ENCODE measurements at places on chromosomes 1 and 21.

- no peak for DNase-seq
Measured at GRCh38 chr1:99657213-99658030, 11.5 kb downstream of the PALMD start.

DNA sequence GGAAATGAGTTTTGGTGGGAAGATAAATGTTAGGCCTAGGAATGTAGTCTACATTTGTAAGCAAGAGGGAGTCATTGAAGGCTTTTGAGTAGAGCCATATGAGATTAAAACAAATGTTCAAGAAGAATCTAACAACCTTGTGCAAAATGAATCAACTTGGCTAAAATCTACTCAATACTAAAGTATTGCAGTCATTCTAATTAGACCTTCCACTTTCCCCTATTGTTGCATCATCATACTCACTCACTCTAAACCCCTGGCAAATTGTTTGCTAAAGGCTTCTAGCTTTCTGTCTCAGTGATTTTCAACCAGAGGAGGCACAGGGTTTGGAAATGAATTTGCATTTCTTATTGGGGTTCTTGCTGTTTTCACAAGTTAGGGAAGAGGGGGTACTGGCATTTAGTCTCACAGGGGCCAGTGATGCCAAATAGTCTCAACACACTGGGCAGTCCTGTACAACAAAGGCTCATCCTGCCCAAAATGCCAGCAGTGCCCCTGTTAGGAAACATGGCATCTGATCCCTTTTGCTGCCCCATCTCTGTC is 85.3 kb downstream of the SEC16B start:
- DNase-seq: no peak

DNA sequence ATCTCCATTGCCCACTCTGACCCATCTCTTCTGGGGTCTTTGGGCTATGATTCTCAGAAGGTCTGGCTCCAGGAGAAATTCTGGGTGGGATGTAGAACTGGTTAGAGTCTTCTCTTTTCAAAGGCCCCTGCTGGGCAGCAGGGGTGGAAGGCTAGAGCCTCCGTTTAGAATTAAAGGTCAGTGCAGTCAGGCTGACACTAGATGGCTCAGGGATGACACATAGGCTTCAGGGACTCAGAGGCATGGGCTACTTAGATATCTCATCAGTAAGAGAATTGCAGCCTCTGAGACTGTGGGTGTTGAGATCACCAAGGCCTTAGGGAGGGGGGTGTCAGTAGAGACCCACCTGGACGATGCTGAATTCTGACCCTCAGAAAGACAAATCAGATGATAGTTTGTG is 12.6 kb upstream of the PPM1J start:
- no peak for DNase-seq

GRCh38 chr21:35208810-35209517 is 159.9 kb upstream of the RUNX1 start:
- no peak for DNase-seq

- DNase-seq: no peak
Measured at GRCh38 chr1:76687307-76688175, 179.7 kb upstream of the ST6GALNAC5 start.

- no peak for DNase-seq
Measured at GRCh38 chr1:111127923-111128643, 11.8 kb downstream of the DRAM2 start.

DNA sequence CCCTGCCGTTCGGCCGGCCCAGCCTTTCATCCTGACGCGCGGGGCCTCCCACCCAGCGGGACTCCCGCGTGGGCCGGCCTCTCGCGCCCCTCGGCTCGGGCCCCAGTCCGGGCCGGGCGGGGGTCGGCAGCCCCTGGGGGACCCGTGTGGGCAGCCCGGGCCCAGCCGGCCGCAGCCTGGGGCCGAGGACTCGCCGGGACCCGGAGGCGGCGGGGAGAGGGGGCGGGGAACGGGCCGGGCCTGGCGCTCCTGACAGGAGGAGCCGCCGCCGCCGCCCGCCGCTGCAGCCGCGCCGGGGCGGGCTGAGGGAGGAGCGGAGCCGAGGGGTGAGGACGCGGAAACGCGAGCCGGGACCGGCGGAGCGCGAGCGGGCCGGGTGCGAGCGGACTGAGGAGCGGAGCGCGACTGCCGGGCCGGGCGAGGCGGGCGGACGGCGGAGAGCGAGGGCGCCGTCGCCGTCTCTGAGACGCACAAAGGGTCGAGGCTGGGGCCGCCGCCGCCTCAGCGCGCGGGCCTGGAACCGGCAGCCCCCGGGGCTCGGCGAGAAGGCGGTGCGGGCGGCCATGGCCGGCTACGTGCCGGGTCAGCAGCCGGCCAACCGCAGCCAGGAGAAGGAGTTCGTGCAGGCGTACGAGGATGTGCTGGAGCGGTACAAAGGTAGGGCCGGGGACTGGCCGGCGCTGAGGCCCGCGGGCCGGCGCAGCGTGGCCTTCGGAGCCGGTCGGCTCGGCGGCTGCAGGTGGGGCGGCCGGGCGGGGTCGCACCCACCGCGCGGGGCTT is 79.1 kb downstream of the NDUFS5 start:
- DNase-seq: peak; percentile 55

GRCh38 chr1:36471830-36472641 is 7.9 kb upstream of the MRPS15 start:
- DNase-seq: no peak

All from activated CD4-positive, alpha-beta T cell treated with anti-CD3 and anti-CD28 coated beads, Interleukin-2, amount 50 U/mL, for 4 hours (primary cell).